ENCODE measurements at places on chromosomes 1 and 21.

DNA sequence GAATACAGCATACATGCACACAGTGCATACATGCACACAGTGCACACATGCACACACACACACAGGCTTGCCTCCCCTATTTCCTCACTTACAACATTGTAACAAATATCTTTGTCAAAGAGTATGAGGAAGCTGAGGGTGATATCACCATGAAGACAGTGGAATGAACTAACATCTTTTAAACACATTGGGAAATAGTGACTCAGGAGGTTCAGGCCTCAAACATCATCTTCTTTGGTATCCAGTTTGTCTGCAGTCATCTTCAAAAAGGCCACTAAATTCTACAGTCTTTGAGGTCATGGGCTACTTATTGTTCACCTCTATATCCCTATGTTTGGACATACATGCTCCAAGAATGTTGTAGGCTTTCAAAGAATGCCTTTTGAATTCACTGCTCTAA is 2.1 kb upstream of the LCE2B start:
- no peak for DNase-seq

GRCh38 chr1:150966011-150966410 is 8.6 kb downstream of the CERS2 start:
- DNase-seq = no peak

GRCh38 chr1:190564117-190564516 is 86.5 kb upstream of the BRINP3 start:
- DNase-seq = no peak

- DNase-seq = no peak
Measured at GRCh38 chr1:93959413-93959812, 50.2 kb upstream of the GCLM start.

DNA sequence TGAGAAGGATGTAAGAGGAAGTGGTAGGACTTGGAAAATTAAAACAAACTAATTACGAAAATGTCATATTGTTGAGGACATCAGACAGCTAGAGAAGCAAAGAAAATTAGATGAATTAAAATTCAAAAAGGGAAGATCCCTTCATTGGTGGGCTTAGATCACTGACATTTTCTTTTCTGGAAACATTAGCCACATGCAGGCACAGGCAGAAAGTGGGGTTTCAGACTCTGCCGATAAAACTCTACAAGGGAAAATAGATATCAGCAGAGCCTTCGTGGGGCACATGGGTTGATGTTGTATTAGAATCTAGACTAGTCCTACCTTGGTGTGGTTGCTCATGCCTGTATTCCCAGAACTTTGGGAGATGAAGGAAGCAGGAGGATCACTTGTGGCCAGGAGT is 12.4 kb upstream of the RGS1 start:
- no peak for DNase-seq

- no peak for DNase-seq
Measured at GRCh38 chr1:2334366-2334765, 57.0 kb downstream of the MORN1 start.

DNA sequence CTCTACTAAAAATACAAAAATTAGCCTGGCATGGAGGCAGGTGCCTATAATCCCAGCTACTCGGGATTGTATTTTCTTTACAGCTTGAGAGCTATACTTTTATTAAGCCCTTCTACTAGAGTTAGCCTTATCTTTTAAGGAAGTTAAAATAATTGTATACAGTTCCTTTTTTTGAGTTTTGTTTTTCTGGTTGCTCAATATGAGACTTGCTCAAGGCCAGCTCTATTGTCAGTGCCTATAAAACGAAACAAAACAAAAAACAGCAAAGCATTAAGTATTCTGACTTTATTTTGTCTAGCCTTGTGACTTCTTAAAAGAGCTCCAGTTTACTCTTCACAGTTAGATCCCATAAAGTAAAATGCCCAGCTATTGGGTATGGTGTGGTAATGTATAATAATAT is 17.2 kb downstream of the PKN2 start:
- DNase-seq = no peak

DNA sequence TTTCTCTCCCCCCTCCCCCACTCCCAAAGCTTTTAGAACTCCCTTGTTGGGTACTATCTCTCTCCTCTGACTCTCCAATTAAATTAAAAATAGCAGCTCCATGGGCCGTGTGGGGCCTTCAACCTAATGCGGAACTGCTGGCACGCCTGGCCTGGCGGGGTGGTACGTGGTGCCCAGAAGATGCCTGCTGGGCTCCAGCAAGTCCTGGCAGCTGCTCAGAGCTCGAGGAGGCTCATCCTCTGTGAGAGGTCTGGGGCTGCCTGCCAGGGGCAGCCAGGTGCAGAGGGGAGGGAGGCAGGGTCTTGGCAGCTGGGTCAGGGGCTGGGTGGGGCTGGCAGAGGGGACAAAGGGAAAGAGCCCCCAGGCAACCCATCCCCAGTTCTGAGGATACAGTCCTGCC is 74.4 kb downstream of the ACTL8 start:
- no peak for DNase-seq

DNA sequence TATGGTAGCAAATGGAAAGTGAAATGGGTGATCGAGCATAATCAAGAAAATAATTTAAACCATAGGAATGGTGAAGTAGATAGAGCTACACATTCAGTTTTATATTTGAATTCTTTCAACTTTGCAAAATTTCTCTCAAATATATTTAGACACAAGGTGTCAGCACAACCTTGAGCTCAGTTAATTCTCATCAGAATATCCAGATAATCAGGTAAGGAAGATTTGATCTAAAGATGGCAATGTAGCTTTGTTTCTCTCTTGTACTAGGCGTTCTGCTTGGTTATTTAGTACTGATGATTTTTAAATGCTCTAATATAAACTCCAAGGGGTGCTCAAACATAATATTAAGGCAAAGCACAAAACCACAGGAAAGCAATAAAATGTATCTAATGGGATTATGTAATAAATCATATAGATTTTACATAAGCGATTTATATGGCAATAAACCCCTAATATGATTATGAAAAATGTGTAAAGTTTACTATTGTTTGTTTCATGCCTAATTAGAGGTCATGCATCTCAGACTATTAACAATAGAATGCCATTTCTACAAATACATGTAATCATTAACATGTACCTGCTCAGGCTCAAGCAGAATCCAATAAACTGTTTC is 32.4 kb upstream of the SERTAD4 start:
- no peak for DNase-seq

DNA sequence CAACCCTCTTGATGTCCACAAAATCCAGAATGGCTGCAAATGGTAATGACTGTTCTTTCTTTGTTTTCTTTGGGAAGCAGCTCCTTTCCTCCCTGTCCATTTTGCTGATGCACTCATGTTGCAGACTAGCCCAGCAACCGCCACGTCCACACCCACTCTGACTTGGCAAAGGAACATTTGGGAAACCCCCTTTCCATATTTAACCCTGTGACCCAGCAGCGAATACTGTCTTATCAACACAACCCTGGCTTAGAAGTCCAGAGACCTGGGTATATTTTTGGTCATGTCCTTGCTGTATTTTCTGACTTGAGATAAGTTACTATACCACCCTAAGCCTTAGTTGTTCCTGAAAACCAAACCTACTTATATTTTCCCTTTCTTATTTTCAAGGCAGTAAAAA is 18.1 kb upstream of the SHE start:
- no peak for DNase-seq

- no peak for DNase-seq
Measured at GRCh38 chr1:34361121-34361520, 184.4 kb downstream of the C1orf94 start.

DNA sequence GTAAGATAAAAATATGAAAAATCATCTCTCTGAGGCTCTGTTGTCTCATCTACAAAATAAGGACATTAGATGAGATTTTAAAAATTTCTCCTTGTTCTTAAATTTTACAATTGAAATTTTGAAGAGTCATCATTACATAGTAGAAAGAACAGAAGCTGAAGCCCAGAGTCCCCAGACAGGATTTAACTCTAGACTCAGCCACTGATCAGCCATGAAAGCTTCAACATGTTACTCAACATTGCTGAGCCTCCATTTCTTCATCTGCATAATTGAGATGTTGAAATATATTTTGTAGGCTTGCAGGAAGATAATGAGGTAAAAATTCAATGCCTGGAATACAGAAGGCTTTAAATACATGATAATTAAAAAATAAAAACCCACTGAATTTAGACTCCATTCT is 633.3 kb downstream of the LMO4 start:
- DNase-seq = no peak

DNA sequence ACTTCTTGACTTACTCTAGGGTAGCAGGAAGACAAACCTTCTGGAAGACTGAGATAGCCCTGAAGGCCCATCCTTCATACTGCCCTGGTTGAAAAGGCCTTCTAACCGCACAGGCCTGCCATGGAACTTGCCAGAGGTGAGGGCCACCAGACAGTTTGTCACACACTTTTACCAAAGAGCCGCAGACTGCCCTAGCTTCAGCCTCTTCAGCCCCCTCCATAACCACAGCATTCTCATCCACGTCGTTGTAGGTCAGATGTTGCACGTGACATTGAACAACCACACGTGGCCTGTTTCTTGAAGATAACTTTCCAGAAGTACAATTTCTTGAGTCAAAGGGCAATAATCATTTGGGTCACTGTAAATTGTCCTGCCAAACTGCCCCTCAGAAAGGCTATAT is 18.9 kb downstream of the ZNF362 start:
- DNase-seq = no peak

DNA sequence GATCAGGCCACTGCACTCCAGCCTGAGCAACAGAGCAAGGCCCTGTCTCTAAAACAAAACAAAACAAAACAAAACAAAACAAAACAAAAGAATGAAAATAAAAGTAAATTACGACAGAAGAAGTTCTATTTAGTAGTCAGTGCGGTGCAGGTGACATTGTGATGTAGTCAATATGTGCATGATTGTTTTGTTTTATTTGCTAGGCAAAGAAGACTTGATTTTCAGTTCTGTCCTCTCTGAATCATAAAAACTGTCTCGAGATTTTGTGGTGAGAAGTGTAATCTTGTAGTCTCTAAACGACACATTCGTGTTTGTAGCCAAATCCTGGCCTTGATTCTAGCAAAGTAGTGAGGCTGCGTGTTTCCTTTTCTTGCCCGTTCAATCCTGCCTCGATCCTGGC is 23.5 kb downstream of the PEX14 start:
- no peak for DNase-seq

- peak; percentile 14 for DNase-seq
Measured at GRCh38 chr1:228205526-228206436, 2.1 kb upstream of the OBSCN start.

DNA sequence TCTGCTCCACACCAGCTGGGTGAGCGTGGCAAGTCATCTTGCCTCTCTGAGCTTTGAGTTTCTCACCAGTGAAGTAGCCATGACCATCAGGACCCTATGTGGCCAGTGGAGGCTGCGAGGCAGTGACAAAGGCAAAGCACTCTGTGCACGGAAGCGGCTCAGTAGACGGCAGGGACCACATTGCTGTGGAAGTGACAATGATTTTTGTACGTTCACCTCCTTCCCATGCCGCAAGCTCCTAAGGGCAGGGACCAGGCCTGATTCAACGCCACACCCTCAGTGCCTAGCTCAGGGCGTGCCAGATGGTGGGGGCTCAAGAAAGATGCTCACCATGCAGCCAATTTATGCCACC is 210.5 kb downstream of the MATN1 start:
- no peak for DNase-seq

- DNase-seq = no peak
Measured at GRCh38 chr1:160997323-160998038, 23.5 kb downstream of the F11R start.

DNA sequence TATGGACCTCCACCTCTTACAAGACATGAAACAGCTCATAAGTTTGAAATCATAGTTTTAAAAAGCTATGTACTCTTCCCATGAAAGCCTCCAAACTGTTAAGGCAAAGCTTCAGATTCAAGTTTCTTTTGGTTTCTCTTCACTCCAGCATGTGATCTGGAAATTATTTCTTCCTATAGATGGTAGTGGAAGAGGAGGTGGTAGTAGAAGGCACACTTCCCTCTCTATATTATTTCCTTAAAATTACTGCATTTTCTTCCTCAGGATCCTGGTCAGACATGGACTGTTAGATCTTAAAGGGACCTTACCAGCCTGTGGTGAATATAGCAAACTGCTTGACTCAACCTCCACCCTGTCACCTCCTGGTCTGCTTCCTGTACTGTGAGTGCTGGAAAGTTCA is 31.9 kb downstream of the NHLH2 start:
- DNase-seq = no peak

- DNase-seq = no peak
Measured at GRCh38 chr1:98030483-98030882, 109.6 kb upstream of the DPYD start.

DNA sequence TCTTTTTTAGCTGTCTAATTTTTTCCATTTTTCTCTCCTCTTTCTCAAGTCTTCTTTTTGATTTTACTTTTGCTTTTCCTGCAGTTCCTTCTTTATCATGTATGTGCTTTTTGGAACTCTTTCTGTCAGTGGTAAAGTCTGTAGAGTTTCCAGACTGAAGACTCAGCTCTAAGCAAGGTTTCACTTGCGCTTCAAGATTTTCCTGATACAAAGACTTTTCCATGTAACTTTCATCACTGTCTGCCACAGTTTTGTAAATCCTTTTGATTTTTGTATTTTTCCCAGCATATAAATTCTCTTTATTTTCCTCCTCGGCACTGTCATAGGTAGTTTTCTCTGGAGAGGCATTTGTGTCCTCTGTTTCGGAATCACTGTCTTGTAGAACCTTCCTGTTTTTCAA is 5.5 kb downstream of the CLSPN start:
- no peak for DNase-seq

GRCh38 chr21:43320526-43320925 is 106.4 kb downstream of the SIK1 start:
- no peak for DNase-seq

- no peak for DNase-seq
Measured at GRCh38 chr1:184950227-184950626, 24.1 kb downstream of the NIBAN1 start.

DNA sequence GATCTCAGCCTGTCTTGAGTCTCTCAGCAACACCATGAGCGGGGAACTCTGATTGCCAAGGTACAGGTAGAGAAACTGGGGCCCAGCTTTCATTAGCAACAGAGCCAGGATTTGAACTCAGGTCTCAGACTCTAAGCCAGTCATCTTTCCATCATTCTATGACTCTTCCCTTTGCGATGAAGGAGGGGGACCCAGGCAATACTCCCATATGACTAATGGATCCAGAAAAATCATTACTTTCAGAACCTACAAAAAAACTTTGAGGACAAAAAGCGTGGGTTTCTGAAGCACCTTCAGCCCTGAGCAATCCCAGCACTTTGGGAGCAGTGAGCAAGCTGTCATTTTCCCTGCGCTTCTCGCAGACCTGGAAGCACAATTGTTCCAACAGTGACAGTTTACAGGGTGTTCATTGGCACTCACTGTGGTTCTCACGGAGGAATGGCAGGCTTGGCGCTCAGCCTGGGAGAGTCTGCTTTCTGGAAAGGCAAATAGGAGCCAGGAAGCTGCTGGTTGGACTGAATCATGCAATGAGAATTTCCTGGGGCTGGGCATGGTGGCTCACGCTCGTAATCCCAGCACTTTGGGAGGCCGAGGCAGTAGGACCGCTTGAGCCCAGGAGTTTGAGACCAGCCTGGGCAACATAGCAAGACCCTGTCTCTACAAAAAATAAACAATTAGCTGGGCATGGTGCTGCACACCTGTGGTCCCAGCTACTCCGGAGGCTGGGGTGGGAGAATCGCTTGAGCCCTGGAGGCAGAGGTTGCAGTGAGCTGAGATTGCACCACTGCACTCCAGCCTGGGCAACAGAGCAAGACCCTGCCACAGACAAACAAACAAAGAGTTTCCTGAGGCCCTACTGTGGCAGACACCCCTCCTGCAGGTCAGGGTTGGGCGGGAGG is 40.1 kb downstream of the SLC2A7 start:
- no peak for DNase-seq

Measured in activated CD4-positive, CD25-positive, alpha-beta regulatory T cell treated with anti-CD3 and anti-CD28 coated beads, Interleukin-2, amount 50 U/mL, for 72 hours (primary cell).